ENCODE measurements at places on chromosomes 1 and 21.

DNA sequence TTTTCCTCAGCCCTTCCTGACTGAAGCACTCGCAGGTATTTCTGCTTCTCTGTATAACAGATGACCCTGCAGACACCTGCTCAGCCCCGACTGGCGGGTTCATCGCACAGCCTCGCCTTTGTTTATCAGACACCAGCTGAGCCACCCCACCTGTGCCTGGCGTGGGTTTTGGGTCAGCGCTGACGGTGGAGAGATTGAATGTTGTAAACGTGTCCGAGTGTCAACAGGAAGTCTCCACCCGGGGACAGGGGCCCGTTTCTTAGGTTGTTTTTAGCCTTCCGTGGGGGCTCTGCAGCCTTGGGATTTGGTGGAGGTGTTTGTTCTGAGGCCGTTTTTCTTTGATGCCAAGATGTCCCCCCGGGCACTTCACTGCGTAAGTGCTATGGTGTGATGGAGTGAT, 60.1 kb downstream of the COL18A1 start:
- DNase-seq = no peak

DNA sequence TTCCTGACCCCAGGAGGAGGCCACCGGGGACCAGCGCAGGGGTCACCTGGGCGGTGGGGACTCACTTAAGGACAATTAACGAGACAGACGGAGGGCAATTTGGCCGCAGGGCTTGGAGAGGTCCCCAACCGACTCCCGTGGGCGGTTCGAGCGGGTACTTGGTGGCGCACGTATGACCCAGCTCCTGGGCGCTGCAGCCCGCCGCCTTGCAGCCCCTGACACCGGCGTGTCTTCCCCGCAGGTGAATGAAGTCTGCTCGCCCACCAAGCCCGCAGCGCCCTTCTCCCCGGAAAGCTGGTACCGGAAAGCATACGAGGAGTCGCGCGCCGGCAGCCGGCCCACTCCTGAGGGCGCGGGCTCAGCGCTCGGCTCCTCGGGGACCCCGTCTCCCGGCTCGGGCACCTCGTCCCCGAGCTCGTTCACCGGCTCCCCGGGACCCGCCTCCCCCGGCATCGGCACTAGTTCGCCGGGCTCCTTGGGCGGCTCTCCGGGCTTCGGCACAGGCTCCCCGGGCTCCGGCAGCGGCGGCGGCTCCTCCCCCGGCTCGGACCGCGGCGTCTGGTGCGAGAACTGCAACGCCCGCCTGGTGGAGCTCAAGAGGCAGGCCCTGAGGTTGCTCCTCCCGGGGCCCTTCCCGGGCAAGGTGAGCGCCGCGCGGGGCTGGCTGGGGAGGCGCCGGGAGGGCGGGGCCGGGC, 1.4 kb downstream of the KIF26B start:
- DNase-seq = peak; percentile 47

DNA sequence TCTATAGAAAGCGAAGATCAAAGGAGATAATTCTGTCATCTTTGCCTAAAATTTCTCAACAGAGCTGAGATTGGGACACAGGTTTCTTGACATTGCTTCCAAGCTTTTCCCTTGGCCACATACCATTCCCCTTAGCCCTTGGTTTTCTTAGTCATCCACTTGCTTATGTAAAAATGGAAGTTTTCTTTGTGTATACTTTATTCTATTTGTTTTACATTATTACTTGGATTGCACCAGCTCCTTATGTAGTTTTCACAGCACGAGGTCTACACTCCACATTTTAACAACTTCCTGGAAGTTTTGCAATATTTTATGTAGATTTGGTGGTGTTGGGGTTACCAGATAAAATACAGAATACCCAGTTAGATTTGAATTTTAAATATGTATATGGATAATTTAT, 129.8 kb downstream of the PLA2G4A start:
- DNase-seq = peak; percentile 18

DNA sequence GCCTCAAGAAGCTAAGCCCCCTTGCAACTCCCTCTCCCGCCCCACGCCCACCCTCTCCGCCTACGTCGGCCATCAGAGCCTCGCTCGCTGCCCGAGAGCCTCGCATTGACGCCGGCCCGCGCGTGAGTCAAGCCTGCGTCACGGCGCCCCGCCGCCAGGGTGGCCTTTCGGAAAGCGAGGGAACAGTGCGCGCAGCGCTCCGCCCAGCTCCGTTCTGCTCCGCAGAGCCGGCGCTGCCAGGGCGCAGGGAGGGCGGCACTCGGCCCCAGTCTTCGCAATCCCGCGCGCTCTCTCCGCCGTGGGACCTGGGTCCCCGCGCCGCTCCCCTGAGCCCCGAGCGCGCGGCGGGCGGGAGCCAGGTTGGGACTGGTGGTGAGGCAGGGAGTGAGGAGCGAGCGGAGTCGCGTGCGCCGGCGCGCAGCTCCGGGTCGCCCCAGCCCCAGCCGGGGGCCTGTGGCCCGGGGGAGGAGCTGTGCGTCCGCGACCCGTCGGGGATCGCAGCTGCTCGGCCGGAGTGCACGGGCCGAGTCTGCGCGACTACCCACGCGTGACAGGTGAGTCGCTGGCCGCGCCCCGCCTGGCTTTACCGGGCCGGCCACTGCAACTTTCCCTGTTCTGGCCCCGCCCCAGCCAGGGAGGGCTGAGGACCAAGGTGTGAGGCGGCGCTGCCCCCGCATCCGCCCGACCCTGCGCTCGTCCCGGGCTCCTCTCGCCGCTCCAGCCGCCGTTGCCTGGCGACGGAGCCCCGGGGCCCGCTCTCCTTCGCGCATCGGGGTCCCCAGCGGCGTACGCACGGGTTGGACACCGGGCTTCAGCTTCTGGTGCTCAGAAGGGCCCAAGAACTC, at the start of gene SLC6A17:
Gene SLC6A17 (plus strand): TSS at position 165 of the 845 bp plus-strand sequence. CDS start 16,436 bp downstream, outside the sequence.
- DNase-seq = no peak

GRCh38 chr1:195903203-195903602, 705.0 kb downstream of the KCNT2 start:
- no peak for DNase-seq

GRCh38 chr1:226372885-226373284, 35.0 kb downstream of the PARP1 start:
- no peak for DNase-seq

DNA sequence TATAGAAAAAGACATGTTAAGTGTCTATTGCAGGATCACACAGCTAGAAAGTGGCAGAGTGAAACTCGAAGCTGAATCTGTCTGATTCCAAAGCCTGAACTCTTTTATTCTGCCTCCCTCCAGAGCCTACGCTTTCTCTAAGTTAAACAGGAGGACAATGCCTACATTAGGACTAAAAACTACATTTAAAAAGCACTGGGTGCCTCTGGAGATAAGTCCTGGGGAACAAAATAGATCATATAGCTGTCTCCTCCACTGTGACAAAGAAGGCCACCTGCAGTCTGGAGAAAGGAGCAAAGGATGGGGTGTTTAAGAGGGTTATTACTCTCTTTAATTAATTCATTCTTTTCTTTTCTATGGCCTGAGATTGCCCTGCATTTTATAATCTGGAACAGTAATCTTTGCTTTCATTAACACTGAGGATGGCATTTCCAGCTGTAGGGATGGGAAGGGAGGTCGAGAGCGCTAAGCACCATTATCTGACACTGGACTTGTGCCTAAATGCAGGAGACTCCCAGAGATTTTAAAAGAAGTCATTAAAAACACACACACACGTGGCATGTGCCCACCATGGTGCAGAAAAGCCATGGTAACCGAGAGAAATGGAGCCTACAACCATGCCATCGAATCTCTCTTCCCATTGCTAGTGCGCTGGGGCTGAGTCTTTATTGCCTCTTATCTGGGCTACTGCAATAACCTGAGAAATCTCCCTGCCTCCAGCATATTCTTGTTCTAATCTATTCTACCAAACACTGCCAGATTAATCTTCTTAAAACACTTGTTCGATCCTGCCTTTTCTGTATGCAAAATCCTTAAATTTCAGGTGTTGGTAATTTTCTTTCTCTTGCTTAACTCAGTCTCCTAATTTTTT, 92.2 kb downstream of the PLXNA2 start:
- no peak for DNase-seq

DNA sequence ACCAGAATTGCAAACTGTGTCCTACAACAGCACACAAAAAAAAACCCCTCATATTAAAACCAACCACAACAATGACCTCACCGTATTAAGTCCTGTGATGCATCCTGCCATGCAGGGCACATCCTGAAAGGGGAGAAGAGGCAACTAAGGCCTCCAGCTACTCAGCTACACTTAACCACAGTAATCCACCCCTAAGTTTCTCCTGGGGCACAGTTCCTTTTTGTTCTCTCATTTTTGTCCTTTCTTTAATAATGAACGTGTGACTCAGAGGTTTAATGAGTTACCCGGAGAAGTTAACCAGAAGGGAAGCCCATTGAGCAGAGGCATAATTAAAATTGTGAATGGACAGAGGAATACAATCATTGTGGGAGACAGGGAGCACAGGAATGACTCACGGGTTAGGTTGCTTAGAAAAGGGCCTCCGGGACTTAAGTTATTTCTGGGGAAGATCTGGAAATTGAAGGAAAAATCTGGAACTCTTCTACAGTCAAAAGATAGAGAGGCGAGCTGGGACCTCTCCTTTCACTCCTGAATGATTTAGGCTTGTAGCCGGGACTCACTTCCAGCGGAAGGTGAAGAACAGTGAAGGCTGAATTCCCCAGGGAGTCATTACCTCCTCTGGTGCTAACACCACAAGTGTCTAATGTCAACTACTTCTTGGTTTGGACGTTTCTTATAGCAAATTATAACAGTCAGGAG, 36.9 kb upstream of the HIVEP3 start:
- DNase-seq = no peak

- DNase-seq = no peak
These were observed 13.8 kb downstream of the UBE4B start for GRCh38 chr1:10046356-10047085.

DNA sequence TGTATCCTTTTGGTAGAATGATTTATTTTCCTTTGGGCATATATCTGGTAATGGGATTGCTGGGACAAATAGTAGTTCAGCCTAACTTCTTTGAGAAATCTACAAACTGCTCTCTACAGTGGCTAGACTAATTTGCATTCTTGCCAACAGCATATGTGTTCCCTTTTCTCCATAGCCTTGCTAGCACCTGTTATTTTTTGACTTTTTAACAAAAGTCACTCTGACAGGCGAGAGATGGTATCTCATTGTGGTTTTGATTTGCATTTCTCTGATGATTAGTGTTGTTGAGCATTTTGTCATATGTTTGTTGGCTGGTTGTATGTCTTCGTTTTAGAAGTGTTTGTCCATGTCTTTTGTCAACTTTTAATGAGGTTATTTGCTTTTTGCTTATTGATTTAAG, 99.8 kb downstream of the UCK2 start:
- DNase-seq = no peak

DNA sequence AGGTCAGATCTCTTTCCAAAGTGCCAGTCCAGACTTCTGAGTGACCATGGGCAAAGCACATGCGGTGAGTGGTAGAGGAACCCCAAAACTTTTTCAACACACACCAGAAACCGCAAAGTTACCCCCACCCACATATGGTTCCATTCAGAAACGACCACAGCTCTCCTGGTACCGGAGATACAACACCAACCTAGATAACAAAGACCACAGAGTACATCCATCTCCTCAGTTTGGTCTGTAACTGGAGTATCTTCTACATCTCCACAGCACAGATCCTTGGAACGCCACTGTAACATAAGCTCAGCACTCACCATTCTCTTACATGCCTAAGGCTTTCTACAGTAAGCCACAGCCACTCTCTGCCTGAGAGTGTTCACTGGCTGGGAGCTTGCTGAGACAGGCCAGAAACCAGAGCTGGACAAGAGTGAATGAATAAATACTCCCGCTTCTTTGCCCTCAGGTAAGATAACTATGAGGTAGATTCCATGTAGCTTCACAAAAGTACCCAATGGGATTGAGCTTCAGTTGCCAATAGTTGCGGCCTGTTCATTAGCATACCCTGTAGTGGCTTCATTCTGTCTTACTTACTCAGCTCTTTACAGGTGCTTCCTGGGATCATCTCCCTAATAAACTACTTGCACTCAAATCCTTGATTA, 81.8 kb downstream of the SMYD3 start:
- no peak for DNase-seq

DNA sequence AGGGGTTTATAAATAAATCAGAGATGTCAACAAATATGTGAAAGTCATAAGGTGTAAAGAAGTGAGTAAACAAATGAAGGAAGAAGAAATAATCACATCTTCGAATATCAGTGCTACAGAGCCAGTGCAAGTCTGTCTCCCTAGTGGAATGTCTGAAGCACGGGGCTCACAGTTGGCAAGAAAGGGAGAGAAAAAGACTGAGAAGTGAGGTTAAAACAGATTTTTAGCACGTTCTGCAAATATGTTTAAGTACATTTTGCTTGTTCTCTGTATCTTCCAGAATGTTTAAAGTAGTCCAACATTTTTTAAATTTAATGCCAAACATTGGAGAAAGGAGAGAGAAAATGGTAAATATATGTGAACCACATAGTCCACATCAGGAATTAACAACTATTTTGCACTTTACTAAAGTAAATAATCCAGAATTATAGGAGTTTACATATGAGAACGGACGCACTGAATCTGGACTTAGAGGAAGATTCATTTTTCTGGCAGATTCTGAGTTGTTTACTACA, 682.4 kb downstream of the LTN1 start:
- DNase-seq = no peak

DNA sequence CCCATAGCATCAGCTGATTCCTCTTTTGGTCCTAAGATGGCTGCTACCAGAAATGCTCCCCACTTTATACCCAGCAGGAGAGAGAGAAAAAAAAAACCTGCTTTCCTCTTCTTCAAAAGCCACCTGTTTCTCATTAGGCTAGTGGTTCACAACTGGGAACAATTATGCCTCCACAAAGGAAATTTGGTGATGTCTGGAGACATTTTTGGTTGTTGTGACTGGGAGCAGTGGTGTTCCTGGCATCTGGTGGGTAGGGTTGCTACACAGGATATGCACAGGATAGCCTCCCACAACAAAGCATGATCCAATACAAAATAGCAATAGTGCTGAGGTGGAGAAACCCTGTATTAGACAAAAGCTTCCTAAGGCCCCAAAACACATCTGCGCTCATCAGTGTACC, 38.5 kb upstream of the SGIP1 start:
- no peak for DNase-seq

DNA sequence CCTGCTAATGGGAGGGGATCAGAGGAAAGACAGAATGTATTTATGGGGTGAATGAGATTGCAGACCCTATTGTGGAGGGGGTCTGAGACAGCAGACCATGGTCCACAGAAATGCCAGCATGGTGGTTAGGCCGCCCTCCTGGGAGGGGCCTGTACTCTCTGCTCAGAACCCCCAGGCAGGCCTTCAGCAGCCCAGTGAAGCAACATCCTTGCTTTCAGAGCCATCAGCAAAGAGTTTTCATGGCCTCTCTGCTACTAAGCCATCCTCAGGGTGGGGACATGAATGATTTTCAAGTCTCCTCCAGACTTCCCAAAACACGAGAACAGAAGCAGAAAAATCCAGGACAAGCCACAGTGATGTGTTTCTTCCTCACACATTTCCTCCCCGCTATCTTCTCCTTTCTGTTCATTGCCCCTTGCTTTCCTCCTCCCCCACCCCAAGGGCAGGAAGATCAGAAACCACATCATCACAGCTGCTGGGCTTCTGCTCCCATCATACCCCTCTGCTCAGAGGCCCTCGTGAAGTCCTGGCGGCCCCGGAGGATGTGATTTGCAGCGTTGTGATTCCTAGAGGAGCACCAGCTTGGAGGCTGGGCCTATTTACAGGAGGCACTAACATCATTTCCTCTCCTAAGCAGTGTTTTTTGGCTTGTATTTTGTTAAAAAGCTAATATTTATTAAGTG, 48.0 kb downstream of the ABCA4 start:
- DNase-seq = no peak

GRCh38 chr21:44730028-44730395, 18.6 kb upstream of the TSPEAR start:
- no peak for DNase-seq
